ENCODE measurements at places on chromosomes 3 and 15.

DNA sequence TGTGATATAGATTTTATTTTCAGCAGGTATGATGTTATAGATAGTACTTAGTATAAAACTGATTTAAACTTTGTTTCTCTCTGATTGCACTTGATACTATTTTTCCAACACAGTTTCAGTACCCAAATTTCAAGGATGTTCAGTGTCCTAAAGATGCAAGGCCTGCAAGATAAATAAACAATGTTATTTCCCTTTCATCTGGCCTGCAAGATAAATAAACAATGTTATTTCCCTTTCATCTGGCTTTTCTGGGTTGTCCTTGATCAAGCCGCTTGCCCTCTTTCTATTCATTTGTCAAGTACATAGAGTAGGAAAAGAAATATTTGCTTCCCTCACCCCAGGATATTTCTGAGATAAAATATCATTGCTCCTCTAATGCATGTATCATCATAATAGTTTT is 571.0 kb downstream of the FGF12 start:
- no peak for DNase-seq

DNA sequence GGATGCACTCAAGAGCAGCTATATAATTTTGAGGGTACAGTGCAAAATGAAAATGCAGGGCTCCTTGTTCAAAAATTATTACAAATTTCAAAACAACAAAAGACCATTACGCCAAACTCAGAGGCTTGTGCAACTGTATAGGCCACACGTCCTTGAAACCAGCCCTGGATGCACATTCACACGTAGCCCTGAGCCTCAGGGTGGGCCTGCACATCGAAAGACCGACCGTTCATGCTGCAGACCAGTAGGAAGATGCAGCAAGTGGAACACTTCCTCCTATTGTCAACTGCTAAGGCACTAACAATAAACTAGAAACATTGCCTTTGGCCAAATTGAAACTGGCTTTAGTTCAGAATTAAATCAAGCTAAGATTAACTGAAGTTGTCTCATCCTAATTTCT is 174.7 kb downstream of the SHOX2 start:
- DNase-seq, result no peak

- no peak for DNase-seq
Observed at GRCh38 chr3:150421256-150421655, 13.2 kb downstream of the TSC22D2 start.

DNA sequence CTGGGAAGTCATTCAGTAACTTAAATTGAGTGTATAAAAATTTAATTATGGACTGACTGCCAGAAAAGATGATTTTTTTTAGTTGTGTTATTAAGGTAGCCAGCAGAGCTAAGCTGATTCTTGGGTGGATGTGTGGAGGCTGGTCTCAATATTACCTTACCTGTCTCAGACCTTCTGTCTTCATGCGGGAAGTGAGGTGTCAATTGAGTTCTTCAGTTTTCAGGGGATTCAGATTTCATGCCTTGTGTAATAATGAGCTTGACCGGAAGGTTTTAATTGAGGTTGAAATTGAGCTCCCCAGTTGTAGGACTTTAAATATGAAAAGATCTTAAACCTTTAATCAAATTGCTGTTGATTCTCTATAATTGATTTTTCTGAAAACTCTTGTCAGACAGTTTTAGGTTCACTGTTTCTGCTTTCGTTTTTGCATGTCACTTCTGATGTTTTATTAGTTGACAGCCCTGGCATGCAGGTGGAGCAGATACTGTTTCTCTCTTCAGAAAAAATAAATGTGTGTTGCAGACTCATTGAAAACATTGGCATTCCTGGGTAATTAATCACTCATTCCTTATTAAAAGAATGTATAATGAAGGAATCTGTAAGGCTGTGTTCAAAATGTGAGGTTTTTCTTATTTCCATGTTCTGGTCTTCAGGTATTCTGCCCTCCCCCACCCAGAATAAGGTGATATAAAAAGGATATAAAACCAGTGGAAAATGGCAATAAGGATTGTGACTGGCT is 54.5 kb downstream of the PSMD6 start:
- DNase-seq, result no peak
